ENCODE measurements at places on chromosomes 1 and 21. TPM values are rescaled to one million over a fixed set of nuclear protein-coding genes. Genes with fewer than 3 reads are reported as not detected.

DNA sequence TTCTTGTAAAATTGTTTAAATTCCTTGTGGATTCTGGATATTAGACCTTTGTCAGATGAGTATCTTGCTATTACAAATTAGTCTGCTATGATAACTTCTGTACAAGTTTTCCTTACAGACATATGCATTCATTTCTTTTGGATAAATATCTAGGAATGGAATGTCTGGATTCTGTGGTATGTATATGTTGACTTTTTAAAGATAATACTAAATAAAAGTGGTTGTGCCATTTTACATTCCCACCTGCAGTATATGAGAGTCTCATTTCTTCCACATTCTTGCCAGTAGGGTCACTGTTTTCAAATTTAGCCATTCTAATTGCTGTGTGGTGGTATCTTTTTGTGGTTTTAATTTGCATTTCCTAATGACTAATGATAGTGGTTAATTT lies 53.9 kb downstream of the SYDE2 start:
- H3K27me3 ChIP-seq = no peaks in the 10 kb centered on the region
- H3K36me3 ChIP-seq = no peaks in the 10 kb centered on the region
- no peak for DNase-seq
- H3K27ac ChIP-seq = no peak overlapping the region
- H3K4me1 ChIP-seq = no peaks in the 10 kb centered on the region

GRCh38 chr1:208652296-208653160 lies 408.3 kb upstream of the PLXNA2 start:
- no peak overlapping the region for H3K4me3 ChIP-seq
- peak; percentile 86 for DNase-seq
- H3K4me1 ChIP-seq = no peaks in the 10 kb centered on the region
- no peaks in the 10 kb centered on the region for H3K36me3 ChIP-seq
- no peaks in the 10 kb centered on the region for H3K27me3 ChIP-seq
- no peak overlapping the region for H3K27ac ChIP-seq

DNA sequence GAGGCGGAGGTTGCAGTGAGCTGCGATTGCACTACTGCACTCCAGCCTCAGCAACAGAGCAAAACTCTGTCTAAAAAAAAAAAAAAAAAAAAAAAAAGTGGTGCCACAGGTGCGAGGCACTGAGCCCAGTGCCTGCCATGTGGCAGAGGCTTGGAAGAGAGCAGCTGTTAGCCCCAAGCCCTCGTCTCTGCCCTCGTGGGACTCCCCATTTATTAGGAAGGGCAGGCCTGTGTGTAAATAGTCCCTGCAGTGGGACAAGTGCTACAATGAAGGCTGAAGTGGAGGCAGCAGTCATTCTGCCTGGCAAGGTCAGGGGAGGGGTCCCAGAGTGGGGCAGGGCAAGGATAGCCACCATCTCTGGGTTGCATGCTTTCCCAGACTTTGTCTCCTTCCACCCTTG lies 6.5 kb downstream of the RPS6KA1 start:
- H3K4me3 ChIP-seq = no peak overlapping the region
- H3K27ac ChIP-seq = no peak overlapping the region
- H3K36me3 ChIP-seq = peaks cover 6% of the 10 kb centered on the region

DNA sequence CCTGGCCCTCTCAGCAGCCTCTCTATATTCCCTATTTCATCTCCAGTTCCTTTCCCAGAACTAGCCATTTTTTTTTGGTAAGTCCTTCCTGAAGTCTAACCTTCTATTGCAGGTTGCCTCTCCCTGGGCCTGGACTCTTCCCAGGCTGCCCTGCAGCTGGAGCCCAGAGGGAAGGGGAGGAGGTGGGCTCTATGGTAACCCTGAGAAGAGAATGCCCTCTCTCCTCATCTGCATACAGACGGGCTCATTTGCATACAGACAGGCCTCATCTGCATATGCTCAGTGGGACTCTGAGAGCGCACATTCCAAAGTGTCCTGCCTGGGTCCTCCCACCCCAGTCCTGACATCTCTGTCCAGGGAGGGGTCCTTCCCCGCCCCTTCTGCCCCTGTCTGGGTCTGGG lies 32.7 kb downstream of the RHBG start:
- DNase-seq = peak; percentile 91
- no peaks in the 10 kb centered on the region for H3K36me3 ChIP-seq
- no peak overlapping the region for H3K4me3 ChIP-seq
- no peaks in the 10 kb centered on the region for H3K4me1 ChIP-seq

DNA sequence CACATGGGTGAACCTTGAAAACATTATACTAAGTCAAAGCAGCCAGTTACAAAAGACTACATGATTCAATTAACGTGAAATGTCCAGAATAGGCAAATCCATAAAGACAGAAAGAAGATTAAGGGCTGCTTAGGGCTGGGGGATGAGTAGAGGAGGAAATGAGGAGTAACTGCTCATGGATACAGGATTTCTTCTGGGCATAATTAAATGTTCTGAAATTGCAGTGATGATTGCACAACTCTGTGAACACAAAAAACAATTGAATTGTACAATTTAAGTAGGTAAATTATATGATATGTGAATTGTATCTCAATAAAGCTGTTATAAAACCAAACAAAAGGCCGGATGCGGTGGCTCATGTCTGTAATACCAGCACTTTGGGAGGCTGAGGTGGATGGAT lies 52.2 kb downstream of the RERE start:
- H3K4me1 ChIP-seq = peaks cover 9% of the 10 kb centered on the region
- no peak overlapping the region for H3K27ac ChIP-seq
- no peak for DNase-seq
- no peaks in the 10 kb centered on the region for H3K27me3 ChIP-seq

DNA sequence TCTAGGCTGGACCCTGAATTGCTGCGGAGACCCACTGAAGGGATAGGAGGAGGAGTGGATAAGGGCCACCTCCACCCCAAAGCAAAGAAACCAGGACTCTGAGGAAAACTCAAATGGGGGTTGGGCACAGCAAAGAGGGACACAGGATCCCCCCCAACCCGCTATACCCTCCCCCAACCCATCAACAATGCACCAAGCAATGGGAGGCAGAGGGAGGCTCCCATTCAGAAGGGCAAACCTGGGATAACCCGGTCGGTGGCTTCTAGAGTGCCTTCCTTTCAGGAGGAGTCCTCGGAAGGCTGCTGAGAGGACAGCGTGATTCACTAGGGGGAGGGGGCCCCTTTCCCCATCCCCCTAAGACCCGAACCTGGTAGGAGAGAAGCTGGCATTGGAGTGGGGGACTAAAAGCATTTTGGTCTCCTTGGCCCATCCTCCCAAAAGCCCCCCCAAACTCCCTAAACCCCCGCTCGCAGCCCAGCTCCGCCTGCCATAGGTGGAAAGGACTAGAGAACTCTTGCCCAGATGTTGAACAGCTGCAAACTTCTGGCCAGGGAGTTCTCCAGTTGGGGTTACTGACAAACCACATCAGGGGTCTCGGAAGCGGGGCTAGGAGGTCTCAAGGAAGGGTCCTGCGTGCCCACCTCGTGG lies 1.3 kb downstream of the MEF2D start:
- H3K36me3 ChIP-seq = no peaks in the 10 kb centered on the region
- H3K27me3 ChIP-seq = no peaks in the 10 kb centered on the region
- peak; percentile 81 for DNase-seq
- H3K4me1 ChIP-seq = peaks cover 12% of the 10 kb centered on the region
- H3K4me3 ChIP-seq = peak overlapping the region; percentile 91

Gene IGSF3
- 30.5 TPM for total RNA-seq

Gene FMN2
- total RNA-seq = 26.9 TPM

Gene MAP3K21
- total RNA-seq = 15.4 TPM

Gene SIM2
- total RNA-seq = not detected

All from endodermal cell (in vitro differentiated cells).